ENCODE measurements at places on chromosomes 3 and 15.

GRCh38 chr15:60392601-60392985 is 5.2 kb downstream of the ANXA2 start:
- no peak for DNase-seq

DNA sequence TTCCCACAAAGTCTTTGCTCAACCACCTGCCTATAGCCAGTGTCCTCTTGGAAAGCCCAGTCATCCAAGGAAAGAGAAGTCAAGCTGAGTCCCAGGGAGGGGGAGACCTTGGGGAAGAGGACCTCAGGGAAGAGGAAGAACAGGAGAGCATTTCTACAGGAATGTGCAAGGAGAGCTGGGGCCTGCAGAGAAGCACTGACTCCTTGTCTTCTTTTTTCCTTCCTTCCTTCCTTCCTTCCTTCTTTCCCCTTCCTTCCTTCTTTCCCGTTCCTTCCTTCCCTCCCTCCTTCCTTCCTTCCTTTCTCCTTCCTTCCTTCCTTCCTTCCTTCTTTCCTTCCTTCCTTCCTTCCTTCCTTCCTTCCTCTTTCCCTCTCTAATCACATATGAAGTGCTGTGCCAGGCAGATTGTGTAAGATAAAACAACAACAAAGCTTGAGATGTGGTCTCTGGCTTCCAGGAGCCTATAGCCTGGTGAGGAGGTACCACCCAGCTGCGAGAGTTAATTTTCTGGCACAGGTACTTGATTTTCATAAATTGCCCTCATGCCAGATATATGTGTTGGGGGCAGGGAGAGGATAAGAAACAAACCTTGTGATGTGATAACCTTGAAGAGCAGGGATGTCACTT is 70.0 kb downstream of the NOX5 start:
- DNase-seq: no peak

DNA sequence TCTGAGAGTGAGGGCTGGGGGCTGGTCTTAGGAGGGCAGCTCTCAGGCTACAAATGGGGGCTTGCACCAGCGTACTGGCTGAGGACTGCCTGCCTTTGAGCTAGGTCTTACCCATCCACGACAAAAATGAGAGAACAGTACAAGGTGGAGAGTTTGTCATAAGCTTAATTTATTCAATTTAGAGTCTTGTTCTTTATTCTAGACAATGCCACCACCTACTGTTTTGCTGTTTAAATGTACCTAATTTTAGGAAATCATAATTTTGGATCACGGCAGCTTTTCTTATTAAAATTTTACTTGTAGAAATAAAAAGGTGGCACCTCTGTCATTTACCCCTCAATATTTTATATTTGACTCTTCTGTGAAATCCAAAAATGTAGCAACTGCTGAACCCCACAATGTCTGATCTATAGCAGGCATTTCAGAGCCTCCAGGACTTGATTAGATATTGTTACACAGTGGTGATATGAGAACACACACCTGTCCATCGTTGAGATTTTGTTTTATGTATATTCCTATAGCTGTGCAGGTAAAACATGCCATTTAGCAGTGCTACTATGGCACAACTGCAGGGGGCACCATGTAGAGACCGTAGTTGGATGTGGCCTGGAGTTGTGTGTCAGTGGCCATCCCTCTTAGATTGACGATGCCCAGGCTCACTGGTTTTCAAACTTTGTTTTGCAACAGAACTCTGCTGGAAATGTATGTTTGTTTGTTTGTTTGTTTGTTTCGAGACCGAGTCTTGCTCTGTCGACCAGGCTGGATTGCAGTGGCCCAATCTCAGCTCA is 88.6 kb downstream of the SLCO3A1 start:
- no peak for DNase-seq

GRCh38 chr15:78949461-78949860 is 4.6 kb upstream of the CTSH start:
- DNase-seq: no peak

- no peak for DNase-seq
Measured at GRCh38 chr3:129345971-129346370, 67.3 kb downstream of the HMCES start.

- DNase-seq: no peak
Measured at GRCh38 chr3:137709011-137709601, 55.0 kb upstream of the SOX14 start.

DNA sequence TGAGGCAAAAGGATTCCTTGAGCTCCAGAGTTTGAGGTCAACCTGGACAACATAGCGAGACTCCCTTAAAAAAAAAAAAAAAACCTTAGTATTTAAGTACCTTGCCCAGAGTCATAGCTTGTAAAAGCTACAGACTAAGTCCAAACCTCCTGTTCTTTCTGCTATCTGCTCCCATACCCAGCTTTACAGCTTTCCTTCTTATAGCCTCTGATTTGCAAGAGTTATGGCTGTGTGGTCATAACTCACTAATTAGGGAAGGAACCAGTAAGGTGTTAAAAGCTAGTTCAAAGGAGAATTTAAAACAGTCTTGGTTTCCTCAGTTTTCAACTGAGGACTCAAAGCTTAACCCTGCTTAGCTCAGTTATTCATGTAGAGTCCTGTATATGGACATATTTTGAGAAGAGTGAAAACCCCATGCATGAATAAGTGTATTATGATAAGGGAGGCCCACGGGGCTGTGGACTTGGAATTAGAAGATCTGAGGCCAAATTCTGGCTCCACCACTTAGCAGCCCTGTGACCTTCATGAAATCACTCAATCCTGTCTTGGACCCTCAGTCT is 135.5 kb upstream of the SMAD3 start:
- no peak for DNase-seq

DNA sequence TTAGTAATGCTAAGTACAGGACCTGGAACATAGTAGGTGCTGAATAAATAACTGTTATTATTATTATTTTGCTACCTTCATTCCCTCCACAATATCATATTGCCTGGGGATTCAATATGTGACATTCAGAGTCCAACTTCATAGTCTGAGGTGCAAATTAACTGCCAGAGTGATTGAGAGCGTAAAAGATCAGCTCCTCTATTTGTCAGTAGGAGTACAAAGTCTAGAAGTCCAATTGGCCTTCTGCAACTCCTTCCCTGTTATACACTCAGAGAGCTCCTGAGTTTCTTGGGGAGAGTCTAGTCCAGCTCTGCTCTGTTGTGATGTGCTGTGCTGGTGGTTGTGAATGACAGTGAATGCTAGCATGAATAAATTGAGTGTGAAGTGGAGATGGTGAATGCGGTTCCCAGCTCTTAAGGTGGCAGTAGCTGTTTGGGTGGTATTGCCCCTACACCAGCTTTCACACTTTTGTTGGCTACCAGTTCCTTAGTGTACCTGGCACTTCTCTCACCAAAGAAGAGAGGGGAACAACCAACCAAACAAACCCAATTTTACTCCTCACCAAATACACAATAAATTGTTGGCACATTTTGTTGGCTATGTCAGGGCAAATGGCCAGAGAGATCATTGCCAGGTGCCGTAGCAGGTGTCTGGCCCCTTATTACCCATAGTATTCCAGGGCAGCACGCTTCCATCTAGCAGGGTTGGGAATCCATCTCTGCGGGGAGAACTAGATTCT is 270.1 kb upstream of the TBL1XR1 start:
- DNase-seq: no peak

Data from SIG-M5 (cell line).